NCI-H1694 treated with DMSO at 0.1 percent for 48 hours (cell line): ENCODE measurements at places on chromosomes 13 and 19.

DNA sequence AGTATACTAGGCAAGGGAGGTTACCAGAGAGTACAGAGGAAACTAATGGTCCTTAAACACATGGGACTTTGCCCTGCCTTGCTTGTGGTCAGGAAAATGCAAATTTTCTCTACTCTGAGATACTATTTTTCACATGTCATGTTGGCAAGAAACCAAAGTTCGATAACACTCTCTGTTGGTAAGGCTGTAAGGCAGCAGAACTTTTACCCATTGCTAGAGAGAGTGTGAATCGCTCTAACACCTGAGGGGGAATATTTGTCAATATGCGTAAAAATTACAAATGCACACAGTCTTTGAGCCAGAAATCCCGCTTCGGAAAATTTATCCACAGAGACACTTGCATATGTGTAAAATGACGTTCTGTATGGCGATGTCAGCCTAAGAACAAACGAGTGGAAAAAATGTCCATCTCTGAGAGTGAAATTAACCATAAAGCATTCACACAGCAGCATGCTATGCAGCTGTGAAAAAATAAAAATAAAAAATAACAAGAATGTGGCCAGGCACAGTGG lies 9.5 kb upstream of the RFX1 start:
- DNase-seq = no peak

DNA sequence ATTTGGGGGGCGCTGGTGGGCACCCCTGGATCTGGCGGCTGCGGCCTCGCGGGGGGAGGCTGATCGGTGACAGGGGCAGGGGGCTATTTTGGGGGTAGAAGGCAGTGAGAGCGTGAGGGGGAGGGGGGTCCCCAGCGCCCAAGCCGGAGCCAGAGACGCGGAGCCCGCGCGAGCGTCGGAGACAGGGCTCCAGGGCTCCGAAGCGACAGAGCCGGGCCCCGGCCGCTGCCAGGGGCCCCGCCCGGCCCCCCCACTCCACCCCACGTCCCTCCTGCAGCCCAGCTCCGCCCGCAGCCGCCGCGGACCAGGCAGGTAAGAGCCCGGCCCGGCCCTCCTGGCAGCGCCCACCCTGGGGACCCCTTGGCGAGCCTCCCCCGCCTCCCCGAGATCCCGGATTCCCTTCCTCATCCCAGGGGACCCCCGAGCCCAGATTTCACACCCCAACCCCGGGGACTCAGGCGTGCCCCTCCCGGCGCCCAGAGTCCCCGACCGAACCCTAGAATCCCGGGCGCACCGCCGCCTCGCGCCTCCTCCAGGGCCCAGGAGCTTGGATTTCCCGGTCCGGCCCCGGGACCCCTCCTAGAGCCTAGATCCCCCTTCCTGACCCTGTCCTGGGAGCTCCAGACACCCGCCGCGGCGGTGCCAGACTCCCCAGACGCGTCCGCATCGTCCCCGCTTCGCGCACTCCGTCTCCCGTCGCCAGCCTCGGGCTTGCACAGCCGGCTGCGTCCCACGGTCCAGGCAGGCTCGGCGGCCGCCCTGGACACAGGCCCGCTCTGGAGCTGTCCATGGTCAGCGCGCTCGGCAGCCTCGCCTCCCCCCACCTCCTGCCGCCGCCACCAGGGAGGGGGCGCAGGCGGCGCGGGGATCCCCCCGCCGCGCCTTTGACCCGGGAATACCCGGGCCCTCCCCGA lies at the start of gene PPFIA3:
Gene PPFIA3, plus strand, starts transcription at position 134 of the 914 bp plus-strand sequence. CDS start 8,330 bp downstream, outside the sequence.
- DNase-seq = no peak

- DNase-seq = no peak
Measured at GRCh38 chr13:104422668-104423067, 1356.5 kb upstream of the SLC10A2 start.

DNA sequence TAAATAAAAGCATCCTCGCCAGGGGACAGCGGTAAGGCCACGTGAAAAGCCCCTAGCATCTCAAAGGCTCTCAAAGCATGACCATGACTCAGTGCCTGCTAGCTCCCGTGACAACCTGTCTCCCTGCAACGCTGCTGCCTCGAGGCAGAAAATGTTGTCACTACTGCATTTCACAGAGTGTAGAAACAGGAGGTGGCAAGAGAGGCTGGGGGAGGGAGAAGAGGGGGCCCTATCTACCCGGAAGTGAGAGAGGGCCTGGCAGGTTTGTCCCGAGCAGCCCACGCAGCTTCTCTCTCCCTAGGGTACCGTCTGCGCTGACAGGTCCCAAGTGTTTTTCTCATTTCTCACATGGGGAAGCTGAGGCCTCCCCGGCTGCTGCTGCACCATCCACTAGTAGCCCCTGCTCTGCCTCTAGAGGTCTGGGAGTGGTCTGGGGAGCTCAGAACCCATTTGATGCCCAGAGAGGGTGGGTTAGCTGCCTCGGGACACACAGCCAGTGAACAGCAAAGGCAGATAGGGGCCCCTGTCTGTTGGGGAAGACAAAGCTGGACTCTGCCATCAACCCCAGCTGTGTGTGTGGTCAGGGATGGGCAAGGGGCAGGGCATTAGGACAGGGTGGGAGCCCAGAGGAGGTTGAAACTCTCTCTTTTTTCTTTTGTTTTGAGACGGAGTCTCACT lies 3.7 kb downstream of the TINCR start:
- no peak for DNase-seq

DNA sequence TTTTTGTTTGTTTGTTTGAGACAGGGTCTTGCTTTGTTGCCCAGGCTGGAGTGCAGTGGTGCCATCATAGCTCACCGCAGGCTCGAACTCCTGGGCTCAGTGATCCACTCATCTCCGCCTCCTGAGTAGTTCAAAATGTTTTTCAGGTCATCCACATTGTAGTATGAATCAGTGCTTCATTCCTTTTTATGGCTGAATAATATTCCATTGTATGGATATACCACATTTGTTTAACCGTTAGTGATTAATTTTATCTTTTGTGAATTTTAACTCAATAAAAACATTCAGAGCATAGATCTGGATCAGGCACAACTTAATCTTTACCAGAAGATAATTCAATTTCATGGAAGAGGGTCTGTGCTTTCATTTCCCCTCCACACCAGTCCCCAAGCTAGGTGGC lies 47.7 kb downstream of the VAV1 start:
- DNase-seq = no peak

GRCh38 chr13:68081061-68081460 lies 850.9 kb upstream of the PCDH9 start:
- no peak for DNase-seq

- no peak for DNase-seq
Measured at GRCh38 chr19:802498-803098, 5.3 kb downstream of the PTBP1 start.

GRCh38 chr13:59823486-59823885 lies 340.2 kb downstream of the DIAPH3 start:
- DNase-seq = no peak

- DNase-seq = no peak
Measured at GRCh38 chr13:51006067-51006845, 96.7 kb downstream of the RNASEH2B start.

GRCh38 chr19:33373453-33374235 lies at the start of gene CEBPG:
CEBPG (plus strand) TSS chr19:33373709; CDS start chr19:33379240, 5,531 bp downstream.
- DNase-seq = peak; percentile 71

DNA sequence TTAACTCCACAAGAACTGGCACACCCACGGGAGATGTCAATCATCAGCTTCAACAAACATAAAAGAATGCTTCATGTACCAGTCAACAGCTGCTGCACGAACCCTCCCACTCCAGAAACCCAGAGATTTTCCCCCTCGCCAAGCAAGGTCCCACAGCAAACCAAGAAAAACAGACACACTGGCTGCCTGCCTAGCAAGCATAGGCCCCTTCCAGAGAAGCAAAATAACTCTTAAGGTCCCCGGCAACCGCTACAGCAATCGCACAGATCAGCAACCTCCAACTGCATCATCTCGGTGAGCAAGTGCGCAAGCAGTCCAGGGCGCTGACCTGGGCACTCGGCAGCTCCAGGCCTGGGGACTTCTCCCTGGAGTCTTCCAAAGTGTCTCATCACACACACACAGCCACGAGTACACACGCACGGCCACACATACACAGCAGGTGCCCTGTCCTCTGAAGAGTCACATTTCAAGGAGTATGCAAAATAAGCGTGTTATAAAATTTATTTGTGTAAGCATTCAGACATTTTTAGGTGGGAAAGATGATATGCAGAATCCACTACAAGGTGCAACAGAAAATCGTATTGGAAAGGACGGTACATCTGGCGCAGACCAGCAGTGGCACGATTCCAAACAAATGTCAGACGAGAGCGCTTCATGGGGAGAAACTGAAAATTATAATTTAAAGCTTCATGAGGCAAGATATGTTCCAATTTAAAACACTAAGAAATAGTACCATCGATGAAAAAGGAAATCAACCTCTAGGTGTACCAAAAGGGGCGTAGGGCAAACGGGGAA lies 125.0 kb downstream of the STK24 start:
- DNase-seq = peak; percentile 65

- DNase-seq = no peak
Measured at GRCh38 chr13:94322925-94323763, 156.3 kb downstream of the DCT start.

DNA sequence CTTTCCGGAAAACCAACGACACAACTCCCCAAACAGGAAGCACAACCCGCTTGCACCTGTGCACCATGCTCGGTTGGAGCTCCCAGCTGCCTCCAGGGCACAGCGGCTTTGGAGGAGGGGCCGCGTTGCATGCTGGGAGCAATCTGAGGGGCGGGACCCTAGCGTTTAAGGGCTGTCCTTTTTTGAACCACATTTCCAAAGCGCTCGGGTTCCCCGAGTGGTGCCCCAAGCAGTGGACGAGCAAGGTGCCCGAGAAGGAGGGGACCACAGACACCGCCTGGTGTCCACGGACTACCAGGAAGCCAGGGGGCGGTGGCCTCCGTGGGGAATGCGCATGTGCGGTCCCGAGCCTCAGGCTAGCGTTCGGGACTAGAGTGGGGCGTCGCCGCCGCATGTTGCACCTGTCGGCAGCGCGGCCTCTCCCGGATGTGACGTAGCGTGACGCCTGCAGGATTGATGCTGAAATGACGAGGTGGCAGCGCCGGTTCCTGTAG lies 11.9 kb upstream of the ZNF57 start:
- DNase-seq = no peak

DNA sequence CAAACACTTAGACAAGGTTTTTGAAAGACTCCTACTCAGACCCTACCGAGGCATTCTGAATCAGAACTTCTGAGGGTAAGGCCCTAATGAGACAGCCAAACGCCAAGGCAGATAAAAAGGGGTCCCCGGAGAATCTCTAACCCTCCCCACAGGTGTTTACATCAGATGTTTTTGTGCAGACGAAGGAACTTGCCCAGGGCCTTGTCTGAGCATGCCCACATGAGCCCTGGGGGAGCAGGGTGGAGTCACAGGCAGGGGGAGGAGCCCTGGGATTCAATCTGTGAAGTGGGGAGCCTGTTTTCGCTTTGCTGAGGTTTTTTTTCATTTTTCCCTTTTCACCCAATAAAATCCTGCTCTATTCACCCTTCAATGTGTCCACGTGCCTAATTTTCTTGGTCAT lies 61.6 kb upstream of the MED4 start:
- DNase-seq = no peak

DNA sequence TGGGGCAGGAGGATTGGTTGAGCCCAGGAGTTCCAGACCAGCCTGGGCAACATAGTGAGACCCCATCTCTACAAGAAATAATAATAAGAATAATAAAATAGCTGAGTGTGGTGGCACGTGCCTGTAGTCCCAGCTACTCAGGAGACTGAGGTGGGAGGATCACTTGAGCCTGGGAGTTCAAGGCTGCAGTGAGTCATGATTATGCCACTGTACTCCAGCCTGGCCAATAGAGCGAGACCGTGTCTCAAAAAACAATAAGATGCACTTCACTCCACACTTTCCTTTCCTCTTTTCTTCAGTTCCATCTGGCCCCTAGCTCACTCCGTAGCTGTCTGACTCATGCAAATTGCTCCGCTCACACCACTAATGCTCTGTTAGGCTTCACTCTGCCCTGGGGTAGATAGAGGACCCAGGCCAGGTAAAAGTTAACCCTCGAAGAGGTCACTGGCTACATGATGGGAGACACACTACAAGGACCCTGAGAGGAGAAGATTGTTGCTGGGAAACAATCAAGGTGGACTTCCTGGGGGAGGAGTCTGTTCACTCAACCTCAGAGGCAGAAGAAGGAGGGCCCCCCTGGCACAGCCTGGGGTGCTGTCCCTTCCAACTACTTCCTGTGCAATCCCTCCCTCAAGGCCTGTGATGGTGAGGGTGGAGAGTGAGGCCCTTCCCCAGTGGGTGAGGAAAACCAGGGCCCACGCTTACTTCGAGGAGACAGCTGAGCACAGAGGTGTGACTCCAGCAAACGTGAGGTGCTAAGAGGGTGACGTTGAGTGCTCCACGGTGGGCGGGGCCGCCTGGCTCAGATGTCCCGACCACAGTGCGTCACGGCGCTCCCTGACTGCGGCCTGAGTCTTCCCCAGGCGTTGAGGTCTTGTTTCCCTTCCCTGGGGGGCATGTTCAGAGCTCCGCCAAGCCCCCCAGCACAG lies 8.8 kb upstream of the TNFSF9 start:
- DNase-seq = no peak

- no peak for DNase-seq
Measured at GRCh38 chr13:79435561-79435990, 29.5 kb upstream of the RBM26 start.

- no peak for DNase-seq
Measured at GRCh38 chr13:30739761-30740642, 4.7 kb downstream of the ALOX5AP start.

DNA sequence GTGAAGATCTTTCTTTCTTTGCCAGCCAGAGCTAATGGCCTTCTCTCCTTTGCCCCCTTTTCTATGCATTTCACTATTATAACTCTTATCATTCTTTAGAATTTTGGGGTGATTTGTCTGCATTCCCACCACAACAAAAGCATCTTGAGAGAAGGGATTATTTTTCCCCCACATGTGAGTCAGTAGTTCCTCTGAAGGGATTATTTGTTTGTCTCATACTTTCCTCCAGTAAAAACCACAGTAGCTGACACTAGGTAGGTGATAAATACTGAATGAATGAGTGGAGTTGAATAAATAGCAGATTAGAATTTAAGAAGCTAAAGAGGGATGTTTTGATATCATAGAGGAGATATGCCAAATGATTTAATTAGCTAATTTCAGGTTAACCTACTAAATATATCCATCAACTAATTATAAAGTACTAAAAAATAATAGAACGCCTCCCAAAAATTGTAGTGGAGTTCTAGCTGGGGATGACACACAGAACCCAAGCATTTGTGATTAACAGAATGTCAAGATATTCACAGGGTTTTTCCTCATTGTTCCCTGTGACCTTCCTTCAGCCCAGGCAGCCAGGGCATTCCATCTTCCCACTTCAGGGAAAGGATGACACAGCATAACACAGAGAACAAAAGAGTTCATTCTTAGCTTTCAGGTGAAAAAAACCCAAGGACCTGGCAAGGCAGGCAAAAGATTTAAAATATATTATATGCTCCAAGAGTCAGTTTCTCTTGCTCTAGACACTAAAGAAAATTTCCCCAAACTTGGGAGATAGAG lies 3.5 kb upstream of the TBC1D4 start:
- DNase-seq = no peak

GRCh38 chr19:531009-531752 lies 379 bp upstream of the CDC34 start:
- peak; percentile 68 for DNase-seq
